Fibroblast of gingiva (primary cell): ENCODE measurements at places on chromosomes 11 and 22.
A peak's percentile ranks its signal among the peaks of the same experiment; 100 is the strongest.

DNA sequence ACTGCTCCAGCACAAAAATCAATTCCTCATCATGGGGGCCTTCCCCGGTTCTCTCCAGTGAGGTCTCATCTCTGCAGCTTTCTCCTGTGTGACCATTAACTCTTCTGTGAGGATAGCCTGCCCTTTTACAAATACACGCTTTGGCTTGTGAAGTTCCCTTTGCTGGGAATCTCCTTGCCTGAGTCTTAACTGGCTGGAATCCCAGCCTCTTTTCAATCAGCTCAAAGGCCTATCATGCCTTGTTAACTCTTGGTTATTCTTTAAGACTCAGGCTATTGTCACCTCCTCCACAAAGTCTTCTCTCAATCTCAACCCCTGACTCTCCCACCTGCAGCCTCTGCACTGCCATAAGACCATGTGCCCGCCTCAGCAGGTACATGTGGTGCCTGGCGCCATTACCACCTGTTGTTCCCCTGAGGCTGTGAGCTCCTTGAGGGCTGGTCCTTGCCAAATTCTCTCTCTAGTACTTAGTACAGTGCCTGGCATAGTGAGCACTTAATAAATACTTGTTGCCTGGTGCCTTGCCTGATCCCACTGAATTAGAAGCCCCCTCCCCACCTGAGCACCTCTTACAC is 128.2 kb downstream of the ST3GAL4 start:
- no peak for DNase-seq

GRCh38 chr22:25407226-25407858 is 157.1 kb upstream of the GRK3 start:
- no peak for DNase-seq

GRCh38 chr11:118653684-118654390 is 25.6 kb downstream of the TREH start:
- no peak for DNase-seq

- DNase-seq: no peak
These were observed 45.1 kb downstream of the LRFN4 start for GRCh38 chr11:66901964-66902390.

GRCh38 chr11:115555336-115556090 is 51.3 kb upstream of the CADM1 start:
- no peak for DNase-seq

DNA sequence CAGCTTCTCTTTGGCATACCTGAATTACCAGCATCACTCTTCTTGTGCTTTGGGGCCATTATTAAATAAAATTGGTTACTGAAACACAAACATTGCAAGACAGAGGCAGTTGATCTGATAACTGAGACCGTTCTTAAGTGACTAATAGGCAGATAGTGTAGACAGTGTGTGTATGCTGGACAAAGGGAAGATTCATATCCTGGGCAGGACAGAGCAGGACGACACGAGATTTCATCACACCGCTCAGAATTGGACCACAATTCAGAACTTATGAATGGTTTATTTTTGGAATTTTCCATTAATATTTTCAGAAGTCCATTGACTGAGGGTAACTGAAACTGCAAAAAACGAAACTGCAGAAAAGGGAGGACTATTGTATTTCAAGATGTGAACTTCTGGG is 68.6 kb downstream of the LDLRAD3 start:
- DNase-seq: peak; percentile 73

DNA sequence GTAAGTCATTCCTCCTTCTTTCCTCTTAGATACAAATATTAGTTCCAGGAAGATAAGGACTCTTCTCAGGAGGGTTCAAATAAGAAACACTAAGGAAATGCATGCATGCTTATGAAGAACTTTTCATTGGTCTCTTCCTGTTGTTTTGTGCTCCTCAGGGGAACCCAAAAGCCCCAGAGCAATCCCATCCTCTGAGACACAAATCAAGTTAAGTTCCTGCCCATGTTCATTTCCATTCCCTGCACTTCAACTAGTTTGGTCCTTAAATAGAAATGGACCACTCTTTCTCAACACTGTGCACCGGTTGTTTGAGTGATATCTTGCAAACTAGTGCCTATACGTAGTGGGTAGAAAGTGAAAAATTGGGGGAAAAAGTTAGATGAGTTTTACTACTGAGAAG is at the start of gene OR10G4:
Gene OR10G4, plus strand, starts transcription at position 301 of the 400 bp plus-strand sequence. CDS start 2,578 bp downstream, outside the sequence.
- DNase-seq: no peak

- DNase-seq: no peak
These were observed 5.5 kb upstream of the NFAM1 start for GRCh38 chr22:42437488-42438292.

GRCh38 chr11:62976109-62976508 is 8.7 kb downstream of the SLC22A6 start:
- DNase-seq: no peak

GRCh38 chr11:68003846-68004550 is at the start of gene UNC93B1:
Gene UNC93B1 (minus strand): TSS chr11:68004097. CDS start chr11:68004043, 54 bp downstream.
- peak; percentile 92 for DNase-seq

DNA sequence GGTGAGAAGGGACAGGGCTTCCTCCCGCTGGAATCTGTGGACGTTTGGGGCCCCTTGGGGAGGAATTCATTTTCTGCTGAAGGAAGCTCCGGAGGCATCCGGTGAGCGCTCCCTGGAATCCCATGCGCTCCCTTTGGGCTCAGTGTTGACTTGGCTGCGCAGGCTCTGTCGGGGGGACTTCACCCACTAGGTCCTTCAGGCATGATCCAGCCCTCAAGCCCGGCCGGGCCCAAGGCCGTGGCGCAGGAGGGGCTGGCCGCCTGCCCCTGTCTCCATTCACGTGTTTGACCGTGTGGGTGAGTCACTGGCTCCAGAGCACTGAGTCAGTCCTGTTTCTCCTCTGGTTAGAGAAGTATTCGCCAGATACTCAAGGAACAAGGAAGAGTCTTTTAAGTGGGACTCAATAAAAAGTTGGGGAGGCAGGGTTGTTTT is 1.4 kb downstream of the CTTN start:
- DNase-seq: peak; percentile 90

DNA sequence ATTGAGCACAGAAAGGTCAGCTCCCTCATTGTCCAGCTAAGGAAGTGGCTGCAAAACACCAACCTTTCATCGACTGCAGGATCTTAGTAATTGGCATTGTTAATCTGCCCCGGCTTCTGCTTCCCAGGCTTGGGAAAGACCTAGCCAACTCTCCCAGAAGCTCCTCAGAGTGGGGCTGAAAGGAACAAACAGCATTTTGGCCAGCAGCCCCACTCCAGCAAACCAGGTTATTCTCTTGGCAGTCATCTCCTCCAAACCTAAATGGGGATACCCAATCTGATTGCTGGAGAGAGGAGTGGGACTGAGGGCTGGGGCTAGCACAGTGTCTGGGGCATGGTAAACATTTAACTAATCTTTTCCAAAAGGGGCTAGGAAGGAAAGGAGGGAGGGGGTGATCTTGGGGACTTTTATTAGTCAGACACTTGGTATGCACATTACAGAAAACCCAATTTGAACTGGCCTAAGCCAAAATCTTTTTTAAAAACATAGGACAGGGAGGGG is 294.4 kb downstream of the MN1 start:
- no peak for DNase-seq

DNA sequence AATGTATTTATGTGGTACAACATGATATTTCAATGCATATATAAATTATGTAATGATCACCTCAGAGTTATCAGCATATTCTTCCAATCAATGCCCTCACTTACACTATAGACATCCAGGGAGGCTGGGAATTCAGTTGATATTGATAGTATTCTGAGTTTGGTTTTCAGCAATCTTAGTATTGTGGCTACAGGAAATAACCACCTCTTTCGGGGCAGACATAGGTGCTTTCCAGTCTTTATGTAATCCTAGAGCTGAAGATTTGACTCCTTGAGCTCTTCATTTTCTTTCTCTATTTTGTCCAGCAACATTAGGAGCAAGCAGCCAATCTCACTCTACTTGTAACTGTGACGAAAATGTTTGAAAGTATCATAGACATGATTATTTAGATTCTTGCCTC is 712.7 kb upstream of the KIRREL3 start:
- no peak for DNase-seq

- no peak for DNase-seq
These were observed 413.6 kb downstream of the OPCML start for GRCh38 chr11:133118563-133119268.

DNA sequence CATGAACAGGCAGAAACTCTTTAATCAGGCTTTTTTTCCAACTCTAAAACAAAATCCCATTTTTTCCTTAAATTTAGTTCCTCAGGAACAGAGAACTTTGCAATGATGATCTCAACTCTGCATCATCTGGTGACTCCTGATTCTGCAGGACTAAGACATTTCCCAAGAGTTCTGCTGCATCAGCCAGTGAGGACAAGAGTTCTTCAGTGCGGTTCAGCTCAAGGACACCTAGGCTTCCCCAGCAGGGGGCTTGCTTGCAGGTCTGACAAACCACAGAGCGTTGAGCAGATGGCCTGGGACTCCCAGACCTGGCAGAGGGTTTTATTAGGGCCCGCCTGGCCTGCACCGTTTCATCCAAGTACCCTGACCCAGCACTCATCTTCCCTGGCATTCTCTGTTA is 6.4 kb downstream of the CDCA5 start:
- no peak for DNase-seq

DNA sequence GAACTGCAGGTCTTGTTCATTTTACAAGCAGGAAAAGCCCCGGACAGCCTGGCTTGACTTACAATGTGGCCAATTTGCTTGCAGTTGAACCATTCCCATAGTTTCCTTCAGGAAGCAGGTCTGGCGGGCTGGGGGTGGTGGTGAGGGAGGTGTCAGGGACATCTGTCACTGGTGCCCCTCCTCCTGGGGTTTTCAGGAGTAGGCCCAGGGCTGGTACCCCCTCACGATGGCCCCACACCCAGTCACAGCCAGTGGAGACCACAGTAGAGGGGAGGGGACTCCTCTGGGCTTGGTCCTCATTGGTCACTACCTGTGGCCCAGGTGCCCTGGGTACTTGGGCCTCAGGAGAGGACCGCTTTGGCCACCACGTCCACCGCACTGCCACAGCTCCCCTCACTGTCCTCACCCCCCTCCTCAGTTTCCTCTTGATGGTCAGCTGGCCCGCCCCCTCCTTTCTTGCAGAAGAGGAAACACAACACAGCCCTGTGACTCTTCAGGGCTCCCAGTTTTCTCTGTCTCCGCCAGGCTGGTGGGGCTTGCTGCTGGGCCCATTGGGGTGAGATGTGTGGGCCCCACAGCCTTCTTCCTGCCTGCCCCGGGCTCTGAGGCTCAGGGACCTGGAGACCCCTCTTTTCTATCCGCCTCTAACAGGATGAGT is 39.8 kb upstream of the SHISAL1 start:
- DNase-seq: no peak

GRCh38 chr11:99069856-99070444 is 49.2 kb downstream of the CNTN5 start:
- no peak for DNase-seq

GRCh38 chr11:83057721-83058120 is 14.0 kb downstream of the RAB30 start:
- DNase-seq: no peak

- no peak for DNase-seq
These were observed 11.2 kb downstream of the PNPLA5 start for GRCh38 chr22:43880541-43880991.
